ENCODE measurements at places on chromosomes 3 and 15. TPM values are rescaled to one million over a fixed set of nuclear protein-coding genes. Genes with fewer than 3 reads are reported as not detected.

GRCh38 chr3:152350139-152350538 lies 81.4 kb downstream of the MBNL1 start:
- DNase-seq: no peak

- no peak for DNase-seq
Measured at GRCh38 chr3:88433568-88433967, 283.8 kb downstream of the C3orf38 start.

DNA sequence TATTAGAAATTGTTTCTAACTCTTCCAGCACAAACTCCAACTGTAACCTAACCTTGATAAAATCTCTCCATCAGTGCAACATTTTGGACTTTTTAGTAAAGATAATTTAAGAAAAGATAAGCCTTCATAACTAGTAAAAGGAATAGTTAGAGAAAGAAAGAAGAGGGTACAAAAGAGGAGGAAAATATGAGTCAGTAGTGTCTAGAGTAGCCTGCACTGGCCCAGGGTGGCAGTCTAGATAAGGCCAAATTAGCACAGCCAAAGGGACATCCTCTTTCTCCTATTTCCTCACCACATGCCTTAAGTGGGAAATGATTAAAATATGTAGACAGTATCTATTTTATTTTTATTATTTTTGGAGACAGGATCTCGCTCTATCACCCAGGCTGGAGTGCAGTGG lies 3.7 kb downstream of the PROS1 start:
- DNase-seq: no peak

FRMD5 gene
- total RNA-seq: 1.2 TPM

WNT7A gene
- not detected for total RNA-seq

All from ovary (tissue), 10 donors.